ENCODE measurements at places on chromosomes 2 and 18.
A peak's percentile ranks its signal among the peaks of the same experiment; 100 is the strongest.

DNA sequence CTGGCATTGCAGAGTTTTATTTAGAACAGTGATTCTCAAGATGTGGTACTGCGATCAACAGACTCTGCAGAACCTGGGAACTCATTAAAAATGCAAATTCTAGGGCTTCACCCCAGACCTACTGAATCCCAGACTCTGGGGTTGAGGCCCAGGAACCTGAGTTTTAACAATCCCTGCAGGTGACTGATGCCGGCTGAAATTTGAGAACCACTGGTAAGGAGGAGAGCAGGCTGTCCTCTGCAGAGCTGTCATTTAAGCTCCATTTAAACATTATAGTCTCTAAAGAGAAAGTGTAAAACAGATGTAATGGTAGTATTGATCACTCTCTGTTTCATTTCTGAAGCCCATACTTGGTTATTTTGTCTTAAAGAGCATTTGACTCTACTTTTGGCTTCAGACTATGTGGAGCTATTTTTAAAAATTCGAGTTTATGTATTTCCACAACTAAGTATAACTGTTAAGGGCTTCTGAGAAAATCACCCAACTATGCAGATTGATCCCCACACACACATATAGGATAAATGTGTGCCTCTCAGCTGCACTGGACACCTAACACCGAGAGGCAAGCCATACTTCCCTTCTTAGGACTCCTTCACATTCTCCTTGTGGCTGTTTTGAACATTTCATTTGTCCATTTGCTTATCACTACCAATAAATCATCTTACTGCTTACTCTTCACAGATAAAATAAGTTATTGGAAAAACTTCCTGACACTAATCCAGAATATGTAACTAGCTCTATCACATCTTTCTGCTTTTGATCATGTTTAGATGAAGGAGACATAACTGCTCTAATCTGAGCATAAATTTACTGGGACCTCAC, 487.5 kb downstream of the DLGAP1 start:
- DNase-seq = no peak

- no peak for DNase-seq
Measured at GRCh38 chr18:11274144-11274794, 124.9 kb upstream of the PIEZO2 start.

DNA sequence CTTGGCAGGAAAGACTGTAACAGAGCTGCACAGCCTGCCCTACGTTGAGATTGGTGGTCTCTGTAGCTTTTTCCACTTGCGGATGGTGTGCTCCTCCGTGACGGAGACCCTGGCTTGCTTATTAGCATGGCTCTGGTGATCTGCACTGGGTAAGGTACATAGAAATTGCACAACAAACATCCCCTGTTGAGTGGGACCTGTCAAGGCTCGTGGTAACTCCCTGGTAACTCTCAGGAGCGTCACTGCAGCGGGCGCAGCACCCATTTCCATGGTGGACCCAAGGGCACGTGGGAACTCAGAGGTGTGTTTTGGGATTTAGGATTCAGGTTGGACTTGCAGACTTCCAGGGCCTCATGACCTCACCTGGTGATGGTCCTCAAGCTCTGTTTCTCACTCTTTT, 1.1 kb downstream of the TRAF3IP1 start:
- DNase-seq = no peak

- DNase-seq = no peak
Measured at GRCh38 chr2:42137125-42137841, 31.9 kb upstream of the EML4 start.

DNA sequence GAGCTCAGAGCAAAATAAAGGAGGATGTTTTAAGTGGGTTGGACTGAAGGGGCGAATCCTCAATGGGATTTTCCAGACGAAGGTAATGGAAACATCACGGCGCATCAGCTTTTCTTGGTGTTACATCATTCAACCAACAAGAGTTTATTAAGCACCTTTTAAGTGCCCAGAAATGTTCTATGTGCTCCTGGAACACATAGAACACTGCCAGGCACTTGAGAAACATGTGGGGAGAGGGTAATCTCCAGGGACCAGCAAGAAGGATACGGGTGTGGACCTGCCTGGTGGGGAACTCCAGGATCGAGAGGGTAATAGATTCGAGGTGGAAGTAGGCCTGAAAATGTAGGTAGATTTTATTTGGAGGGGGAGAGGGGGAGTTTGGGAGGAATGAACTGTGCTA, 168.6 kb downstream of the PRKCE start:
- DNase-seq = no peak

DNA sequence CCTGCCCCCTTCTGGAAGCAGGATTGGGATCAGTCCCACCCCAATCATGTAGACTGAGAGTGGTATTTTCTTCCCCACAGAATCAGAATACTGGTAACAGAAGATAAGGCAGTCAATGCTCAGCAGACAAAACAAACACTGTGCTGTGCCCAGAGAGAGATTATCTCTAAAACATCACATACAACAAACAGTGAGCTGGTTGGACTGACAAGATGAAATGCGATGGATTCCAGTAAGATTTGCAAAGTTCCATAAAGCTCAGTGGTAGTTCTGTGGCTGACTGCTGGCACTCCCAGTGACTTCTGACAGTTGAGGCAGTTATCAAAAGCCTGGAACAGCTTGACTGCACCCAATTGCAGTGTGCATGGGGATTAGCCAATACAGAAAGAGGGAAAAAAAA, 311.5 kb upstream of the MGAT5 start:
- no peak for DNase-seq

DNA sequence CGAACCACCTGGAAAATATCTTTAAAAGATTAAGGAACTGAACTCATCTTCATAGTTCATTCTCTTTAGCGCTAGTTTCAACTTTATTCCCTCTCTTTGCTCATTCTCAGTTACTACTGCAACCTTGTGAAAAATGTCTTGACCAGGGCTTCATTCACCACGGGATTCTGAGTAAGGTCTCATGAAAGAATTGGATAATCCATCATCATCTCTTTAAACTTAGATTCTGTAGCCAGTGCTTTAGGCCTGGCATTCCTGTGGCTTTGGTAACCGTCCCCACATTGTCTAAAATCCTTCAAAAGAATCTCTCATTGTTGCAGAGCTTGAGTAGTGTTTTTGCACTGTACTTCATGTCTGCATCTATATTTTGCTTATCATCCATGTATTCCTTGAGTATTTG, 229.5 kb downstream of the ETAA1 start:
- no peak for DNase-seq

- DNase-seq = no peak
Measured at GRCh38 chr2:12277241-12278034, 439.3 kb upstream of the TRIB2 start.

- no peak for DNase-seq
Measured at GRCh38 chr2:86372133-86372532, 34.7 kb upstream of the REEP1 start.

GRCh38 chr2:45510701-45511420, 100.2 kb downstream of the SRBD1 start:
- DNase-seq = no peak

GRCh38 chr2:217223222-217223930, 363.5 kb upstream of the TNP1 start:
- DNase-seq = no peak

DNA sequence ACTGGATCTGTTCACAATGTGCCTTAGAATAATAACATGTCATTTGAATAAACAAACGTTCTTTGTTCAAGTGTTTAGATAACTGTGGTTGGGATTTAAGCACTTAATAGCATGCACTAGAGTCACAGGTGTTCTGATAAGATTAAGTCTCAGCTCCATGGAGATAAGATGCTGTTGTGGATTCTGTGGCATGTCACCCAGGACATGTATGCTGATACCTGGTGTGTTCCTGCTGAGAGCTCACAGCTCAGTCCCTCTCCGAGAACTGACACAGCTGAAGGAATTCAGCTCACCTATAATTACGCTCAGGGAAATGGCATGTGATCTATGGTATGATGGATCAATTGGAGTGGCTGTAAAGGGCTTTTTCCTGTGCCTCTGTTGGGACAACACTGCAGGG, 75.4 kb upstream of the ST6GAL2 start:
- DNase-seq = no peak

DNA sequence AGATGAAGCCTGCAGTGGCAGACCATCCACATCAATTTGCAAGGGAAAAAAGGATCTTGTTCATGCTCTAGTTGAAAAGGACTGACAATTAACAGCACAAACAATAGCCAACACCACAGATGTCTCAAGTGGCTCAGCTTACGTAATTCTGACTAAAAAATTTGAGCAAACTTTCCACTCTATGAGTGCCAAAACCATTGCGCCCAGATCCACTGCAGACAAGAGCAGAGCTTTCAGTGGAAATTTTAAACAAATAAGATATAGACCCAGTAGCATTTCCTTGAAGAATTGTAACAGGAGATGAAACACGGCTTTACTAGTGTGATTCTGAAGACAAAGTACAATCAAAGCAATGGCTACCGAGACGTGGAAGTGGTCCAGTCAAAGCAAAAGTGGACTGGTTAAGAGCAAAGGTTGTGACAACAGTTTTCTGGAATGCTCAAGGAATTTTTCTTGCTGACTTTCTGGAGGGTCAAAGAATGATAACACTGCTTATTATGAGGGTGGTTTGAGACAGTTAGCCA, 12.0 kb upstream of the ZNF396 start:
- no peak for DNase-seq

GRCh38 chr2:170930131-170930990, 1.3 kb downstream of the GORASP2 start:
- no peak for DNase-seq

- no peak for DNase-seq
Measured at GRCh38 chr18:36561046-36561445, 263.5 kb downstream of the FHOD3 start.

- no peak for DNase-seq
Measured at GRCh38 chr2:105405291-105405690, 6.4 kb upstream of the FHL2 start.

GRCh38 chr2:15527074-15527739, 33.9 kb downstream of the NBAS start:
- no peak for DNase-seq

DNA sequence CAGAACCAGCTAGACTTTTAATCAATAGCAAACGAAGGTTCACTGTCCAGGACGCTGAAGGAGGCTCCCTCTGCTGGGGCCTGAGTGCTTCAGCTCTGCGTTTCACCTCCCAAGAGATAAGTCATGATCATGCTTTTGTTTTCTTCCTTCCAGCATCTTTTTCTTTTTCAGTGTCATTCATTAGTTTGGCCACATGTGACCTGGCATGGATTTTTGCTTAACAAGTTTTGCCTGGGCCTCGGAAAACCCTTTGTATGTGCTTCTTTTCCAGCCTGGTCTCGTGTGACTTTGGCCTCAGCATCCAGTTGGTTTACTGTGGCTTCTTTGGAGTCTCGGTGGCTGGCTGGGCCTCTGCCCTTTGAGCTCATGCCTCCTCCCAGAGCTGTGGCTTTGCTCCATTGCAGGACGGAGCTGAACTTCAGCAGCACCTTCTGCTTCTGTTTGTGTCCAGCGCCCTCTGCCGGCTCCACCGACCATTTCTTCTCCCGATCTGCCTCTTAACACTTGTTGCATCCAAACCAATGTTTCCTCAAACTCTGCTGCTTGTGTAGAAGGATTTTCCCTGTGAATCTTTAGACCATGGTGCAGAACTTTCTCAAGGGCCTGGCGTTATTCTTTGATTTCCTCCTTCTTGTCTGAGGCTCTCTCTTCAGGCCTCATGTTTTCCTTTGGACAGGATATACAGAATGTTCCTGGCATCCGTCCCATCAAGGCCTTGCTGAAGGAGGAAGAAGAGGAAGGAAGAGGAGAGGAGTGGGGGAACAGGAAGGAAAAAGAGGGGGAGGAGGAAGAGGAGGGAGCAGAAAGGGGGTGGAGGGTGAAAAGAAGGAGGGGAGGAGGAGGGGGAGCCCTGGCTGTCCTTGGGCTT, 23.6 kb upstream of the HES6 start:
- peak; percentile 77 for DNase-seq

GRCh38 chr2:205758500-205758899, 76.2 kb downstream of the NRP2 start:
- no peak for DNase-seq

DNA sequence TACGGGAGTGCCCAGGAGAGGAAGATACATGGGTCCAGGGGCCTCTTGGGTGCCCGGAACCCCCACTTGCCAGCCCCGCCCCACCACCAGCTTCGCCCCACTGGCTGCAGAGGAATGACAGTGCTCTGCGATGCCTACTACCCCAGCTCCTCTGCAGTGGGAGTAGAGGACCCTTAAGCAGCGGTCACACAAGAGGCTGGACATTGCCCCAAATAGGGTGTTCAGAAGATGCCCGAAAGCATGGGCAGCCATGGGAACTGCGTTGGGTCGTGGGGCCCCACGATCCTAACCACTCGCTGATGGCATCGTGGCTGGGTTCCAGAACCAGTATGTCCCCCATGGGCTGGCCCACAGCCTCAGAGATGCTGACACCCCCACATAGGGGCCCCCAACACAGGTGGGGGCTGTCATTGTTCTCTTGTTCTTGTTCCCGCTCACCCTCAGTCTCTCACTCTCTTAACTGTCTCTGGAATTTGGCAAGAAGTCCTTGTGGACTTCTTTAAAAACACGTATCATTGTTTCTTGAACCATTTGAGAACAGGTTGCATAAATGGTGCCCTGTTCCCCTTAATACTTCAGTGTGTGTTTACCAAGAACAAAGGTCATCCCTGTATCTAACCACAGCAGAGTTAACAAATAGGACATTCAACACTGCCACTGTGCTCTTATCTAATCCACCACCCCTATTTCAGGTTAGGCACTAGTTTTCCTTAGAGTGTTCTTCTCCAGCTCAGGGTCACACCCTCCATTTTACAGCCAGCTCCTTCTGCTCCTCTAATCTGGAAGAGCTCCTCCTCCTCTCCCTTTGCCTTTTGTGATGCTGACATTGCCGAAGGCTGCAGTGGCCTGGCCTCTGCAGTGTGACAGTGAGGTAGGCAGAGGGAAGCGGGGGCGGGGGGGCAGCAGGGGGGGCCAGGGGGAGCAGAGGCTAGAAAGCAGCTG, 76.3 kb downstream of the STPG4 start:
- DNase-seq = no peak

GRCh38 chr18:9918016-9918680, 4.3 kb downstream of the VAPA start:
- DNase-seq = no peak

DNA sequence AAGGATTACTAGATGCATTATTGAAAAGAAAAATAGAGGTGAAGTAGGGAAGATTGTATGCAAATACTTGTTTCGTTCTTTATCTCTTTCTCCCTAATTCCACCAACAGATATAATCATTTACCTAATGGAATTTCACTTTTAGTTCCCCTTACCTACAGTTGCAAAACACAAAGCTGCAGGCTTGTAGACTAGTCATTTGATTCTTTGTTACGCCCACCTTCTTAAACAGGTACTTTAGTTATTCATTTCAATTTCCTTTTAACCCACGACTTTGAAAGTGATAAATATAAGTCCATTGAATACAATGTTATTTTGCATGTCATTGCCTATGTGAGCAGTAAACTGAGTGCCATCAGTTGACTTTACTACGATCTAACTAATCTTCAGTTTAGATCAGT, 3.9 kb upstream of the HRH4 start:
- no peak for DNase-seq

Measured in SK-N-MC (cell line).